Epithelial cell of proximal tubule (primary cell): ENCODE measurements at places on chromosomes 12 and 14.
A peak's percentile ranks its signal among the peaks of the same experiment; 100 is the strongest.

DNA sequence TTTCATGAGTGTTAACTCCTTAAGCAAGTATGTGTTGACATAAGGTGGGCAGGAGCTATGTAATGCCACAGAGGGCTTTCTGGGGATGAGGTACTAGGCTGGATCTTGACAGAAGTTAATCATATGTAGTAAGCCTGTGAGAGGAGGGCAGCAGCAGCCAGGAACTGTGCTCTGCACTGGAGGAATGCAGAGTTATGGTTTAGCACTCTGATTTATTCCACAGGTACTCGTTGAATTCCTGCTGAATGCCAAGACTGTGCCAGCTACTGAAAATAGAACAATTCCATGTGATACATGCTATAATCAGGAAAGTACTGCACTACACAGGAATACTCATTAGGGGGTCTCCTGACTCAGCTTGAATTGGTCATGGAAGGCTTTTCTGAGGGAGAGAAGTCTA lies 58.7 kb downstream of the SUSD6 start:
- DNase-seq, result peak; percentile 71

DNA sequence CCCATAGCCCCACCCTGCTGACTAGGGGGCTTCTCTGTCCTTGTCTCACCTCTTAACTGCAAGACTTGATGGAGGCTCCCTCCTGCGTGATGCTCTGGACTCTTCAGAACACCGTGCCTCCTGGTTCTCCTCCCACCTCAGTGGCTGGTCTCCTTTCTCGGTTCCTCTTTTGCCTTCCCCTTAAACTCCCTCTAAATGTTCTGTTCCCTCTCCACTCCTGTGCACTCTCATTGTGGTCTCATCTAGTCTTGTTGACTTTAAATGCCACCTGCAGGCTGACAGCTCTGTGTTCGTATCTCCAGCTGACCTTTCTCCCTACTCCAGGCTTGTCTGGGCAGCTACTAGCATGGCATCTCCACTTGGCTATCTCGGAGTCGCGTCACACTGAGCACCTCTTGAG lies 28.3 kb downstream of the DYNC1H1 start:
- no peak for DNase-seq

DNA sequence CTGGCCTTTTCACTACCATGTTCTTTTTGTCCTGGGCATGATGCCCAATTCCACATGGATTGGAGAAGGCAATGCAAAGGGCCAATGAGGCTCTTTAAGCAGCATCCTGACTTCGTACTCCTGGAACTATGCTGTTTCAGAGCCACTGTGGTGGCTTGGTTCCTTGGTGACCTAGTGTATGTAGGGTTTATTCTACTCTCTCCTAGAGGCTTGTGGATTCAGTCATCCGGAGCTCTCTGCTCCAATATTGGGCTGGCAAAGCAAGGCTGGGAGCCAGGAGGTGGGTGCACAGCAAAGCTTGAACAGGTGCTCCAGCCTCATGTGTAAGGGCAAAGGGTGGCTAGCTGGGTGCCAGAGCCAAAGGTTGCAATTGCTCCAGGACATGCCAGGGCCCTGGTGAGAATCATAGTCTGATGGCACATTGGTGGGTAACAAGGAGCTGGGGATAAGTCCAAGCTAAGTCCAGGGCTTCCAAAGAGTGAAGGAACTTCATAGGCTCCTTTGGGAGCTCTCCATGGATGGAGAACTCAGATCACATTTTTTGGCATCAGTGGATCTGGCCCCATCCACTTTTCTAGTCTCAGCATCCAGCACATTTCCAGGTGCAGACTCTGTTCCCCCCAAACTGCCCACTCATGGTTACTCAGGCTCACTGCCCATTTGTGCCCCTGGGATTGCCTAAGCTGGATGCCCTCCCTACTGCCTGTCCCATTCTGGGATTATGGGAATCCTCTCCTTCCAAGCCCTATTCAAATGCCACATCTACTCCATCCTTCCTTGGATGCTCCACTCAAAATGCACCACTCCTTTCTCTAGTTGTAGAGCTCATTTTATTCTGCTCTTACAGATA lies 253.9 kb downstream of the EMP1 start:
- no peak for DNase-seq

GRCh38 chr12:88241862-88242570 lies 99.9 kb downstream of the TMTC3 start:
- DNase-seq, result peak; percentile 95
